ENCODE measurements at places on chromosomes 2 and 18. TPM values are rescaled to one million over a fixed set of nuclear protein-coding genes. Genes with fewer than 3 reads are reported as not detected.

The TANC1 gene
- total RNA-seq: 54.5 TPM

The SPP2 gene
- total RNA-seq: not detected

The HOXD13 gene
- total RNA-seq: not detected

The APLF gene
- total RNA-seq: 5.5 TPM

- ATAC-seq: no peak
These were observed 994.0 kb downstream of the TSN start for GRCh38 chr2:122749405-122749804.

DNA sequence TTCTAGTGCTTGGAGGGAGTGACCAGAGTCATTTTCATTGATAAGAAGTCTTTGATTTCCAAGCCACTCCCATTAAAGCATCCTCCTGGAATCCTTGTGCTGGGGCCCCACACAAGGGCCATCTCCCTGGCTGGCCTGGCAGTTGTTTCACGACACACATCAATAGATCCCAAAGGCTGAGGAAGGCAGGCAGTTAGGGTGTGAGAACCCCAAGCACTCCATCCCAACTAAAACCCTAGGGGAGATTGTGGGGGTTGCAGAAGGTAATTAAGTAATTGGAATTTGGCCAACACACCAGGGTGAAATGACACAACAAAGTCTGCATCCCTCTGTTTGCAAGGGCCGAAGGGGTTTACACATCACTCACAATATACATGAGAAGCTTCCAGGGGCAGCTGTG lies 578.1 kb upstream of the SYT4 start:
- no peak for ATAC-seq

GRCh38 chr2:226387499-226387942 lies 412.1 kb downstream of the IRS1 start:
- ATAC-seq: no peak

- no peak for ATAC-seq
These were observed 177.9 kb downstream of the LRRTM1 start for GRCh38 chr2:80126596-80127189.

DNA sequence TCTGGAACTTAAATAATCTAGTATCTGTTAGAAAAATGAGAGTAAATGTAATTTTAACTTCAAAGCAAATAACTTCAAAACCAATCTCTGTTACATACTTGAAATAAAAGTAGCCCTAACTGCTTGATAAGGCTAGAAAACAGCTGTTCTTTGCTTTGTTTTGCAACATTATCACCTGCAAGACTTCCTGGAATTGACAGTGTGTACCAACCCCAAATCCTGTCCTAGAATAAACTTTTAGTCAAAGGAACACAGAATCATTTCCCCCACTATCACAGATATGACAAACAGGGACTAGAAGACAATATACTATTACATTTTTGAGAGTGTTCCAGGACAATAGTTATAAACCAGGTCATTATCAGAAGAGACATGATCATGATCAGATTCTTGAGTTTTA lies 105.3 kb upstream of the PGAP1 start:
- ATAC-seq: no peak

DNA sequence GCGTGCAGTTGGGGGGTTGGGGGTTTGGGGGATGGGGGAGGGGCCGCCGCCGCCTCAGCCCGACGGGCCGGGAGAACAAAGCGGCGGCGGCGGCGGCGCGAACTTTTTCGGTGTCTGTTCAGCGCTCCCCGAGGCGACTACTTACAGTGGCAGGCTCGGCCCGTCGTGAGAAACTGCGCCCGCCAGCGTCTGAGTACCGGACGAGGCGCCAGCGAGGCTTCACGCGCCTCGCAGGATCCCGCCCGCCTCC lies 172 bp downstream of the PRKD3 start:
- no peak for ATAC-seq

DNA sequence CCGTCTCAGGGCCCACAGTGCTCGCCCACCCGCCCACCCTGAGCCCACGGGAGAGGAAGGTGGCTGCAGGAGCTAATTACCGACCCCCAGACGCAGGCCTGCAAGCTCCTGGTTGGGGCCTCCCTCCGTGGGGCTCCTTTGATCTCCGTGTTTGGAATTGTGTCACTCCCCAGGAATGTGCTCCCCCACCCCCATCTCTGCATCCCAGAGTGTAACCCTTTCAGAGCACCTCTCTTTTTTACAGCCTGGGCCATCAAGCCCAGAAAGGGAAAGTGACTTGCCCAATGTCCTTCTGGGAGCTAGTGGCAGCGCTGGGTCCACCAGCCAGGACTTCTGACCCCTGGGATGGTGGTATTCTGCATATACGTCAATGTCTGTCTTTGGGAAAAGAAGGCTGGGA lies 335.1 kb downstream of the CYRIA start:
- no peak for ATAC-seq

Measured in gastroesophageal sphincter (tissue), 4 donors.